ENCODE measurements at places on chromosomes 2 and 18.

- DNase-seq, result no peak
Observed at GRCh38 chr2:193272011-193272410, 1077.3 kb upstream of the TMEFF2 start.

DNA sequence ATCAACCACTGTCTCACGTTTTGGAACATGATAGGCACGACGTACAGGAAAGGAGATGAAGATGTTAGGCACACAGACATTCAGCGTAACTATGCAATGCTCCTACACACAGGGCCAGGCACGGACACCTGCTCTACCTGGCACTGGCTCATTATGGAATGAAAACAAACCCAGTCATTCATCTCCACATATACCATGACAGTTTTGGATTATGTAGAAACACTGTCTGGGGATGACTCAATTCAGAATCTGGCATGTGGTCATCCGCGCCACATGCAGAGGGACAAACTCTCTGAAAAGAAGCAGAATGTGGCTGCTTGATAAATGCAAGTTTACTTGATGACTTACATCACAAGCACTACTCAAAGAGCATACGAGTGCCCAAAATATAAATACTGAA lies 29.5 kb upstream of the NFU1 start:
- DNase-seq, result no peak

DNA sequence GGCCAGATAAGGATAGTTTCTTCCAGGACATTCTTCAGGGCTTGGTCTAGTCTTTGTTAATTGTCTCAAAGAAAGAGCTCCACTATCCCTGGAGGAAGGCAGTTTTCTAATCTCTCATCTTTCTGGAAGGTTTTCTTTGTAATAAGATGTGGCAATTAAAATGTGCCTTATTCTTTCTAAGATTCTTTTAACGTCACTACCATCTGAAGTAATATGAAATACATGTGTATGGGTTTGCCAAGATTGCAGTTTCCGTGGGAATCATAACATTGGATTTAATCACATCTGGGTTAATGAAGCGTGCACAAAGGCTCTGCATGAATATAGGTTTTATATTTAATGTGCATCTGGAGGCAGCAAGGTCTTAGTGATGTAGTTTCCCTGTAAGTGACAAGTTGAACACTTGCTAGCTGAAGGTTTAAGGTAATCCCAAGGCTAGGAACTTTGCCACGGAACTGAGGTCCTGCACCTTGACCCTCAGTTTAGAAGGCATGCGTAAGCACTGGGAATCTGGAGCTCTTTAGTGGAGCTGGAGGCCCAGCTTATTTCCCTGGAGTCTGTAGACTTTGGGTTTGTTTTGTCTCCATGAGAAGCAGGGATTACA lies 25.7 kb downstream of the DIS3L2 start:
- no peak for DNase-seq

GRCh38 chr2:1757567-1757966 lies 13.3 kb upstream of the PXDN start:
- DNase-seq, result no peak

- no peak for DNase-seq
Observed at GRCh38 chr2:53819634-53820033, 32.8 kb downstream of the ERLEC1 start.

DNA sequence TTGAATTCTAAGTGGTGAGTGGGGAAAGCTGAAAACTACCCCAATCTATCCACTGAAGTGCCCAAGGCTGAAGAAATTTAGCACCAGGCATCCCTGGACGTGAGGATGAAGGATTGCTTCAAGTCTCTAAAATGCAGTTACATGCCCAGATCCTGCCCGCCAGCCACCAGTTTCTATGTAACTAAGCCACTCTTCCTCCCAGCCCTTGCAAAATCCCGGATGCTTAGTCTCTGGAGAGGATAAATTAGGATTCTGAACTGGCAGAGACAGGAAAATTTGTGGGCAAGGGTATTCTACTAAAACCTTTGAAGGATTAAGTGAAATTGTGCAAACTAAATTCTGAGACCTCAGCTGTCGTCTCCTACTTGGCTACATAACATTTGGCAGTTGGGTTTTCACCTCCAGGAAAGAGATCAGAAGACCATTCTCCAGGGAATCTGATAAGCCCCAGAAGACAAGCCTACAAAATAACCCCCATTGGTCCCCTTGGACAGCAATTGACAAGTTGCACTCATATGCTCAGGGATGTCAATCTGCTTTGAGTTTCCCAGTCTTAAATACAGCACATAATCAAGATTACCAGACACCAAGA lies 93.9 kb upstream of the CD226 start:
- DNase-seq, result no peak
